ENCODE measurements at places on chromosomes 16 and 17.

DNA sequence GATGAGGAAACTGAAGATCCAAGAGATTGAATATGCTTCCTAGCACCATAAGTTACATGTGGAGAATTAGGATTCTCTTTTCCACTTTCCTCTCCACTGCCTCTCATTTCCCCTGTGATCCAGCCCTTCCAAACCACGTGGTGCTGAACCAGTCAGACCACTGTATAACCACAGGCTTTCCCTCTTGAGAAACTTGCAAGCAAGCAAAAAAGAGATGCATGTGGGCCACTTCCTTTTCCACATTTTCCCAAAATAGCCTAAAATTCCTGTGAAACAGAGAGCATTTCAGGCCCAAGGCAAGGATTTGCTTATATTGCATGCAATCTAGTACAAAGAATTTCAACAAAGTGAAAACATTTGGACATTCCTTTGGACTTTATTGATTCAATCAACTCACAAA is 59.3 kb upstream of the KSR1 start:
- DNase-seq, result no peak

DNA sequence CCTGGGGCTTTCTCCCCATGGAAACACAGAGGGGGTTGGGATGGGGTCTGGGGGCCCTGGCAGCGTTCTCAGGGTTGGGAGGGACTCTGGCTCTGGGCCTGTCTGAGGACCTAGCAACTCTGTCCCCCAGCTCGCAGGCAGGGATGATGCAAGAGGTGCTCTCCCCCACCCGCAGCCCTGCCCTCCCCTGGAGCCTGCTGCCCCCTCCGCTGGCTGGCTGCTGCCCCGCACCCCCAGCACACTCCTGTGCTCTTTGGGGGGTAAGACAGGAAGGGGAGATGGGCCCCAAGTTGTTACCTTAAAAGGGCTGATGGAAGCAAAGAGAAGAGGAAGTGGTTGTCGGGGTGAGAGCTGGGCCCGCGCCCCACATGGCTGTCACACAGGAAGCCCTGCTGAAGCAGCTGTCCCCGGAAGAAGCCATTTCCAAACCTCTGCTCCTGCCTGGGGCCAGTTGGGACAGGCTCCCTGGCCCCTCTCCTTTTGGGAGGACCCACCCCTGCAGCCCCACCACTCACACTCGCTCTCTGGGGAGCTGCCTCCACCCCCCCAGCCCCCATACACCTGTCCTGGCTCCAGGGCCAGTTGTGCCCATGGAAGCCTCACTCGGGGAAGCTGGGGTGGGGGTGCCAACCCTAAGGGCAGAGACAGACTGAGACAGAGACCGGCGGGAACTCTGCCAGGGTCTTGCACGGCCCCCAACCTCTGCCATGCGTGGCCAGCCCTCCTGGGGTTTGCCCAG is 2.5 kb downstream of the CORO1A start:
- peak; percentile 87 for DNase-seq

DNA sequence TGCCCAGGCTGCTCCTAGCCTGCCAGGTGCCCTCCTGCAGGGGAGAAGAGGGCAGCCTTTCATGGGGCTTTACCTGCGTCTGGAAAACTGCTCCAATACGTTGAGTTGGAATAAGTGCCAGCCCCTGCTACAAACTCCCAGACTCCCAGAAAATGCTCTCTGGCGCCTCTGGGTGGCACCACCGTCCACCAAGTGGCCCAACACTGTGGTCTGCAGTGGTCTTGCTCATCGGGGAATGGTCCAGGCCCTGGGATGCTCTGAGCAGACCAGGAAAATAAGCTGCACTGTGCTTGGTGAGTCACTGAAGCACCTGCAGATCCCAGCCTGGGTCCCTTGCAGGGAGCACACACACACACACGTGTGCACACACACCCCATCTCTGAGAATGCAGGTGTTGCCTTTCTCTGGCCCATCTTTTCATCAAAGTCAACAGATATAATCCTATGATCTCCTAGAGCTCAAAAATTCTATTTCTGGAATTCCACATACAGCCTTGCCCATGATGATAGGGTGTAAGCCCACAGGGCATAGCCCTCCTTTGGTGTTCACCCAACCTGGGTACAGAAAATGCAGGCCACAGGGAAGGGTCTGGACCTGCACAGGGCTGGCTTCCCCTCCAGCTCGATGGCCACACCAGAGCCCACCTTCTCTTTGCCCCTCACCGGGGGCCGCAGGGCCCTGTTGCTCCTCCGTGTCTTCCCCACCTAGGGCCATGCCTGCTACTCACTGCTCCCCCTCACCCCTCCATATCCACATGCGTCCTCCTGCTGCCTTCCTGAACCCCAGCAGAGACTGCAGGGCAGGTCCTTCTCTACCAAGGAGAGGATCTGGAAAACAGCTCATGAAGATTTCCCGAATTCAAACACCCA is 20.5 kb downstream of the CDIP1 start:
- no peak for DNase-seq

DNA sequence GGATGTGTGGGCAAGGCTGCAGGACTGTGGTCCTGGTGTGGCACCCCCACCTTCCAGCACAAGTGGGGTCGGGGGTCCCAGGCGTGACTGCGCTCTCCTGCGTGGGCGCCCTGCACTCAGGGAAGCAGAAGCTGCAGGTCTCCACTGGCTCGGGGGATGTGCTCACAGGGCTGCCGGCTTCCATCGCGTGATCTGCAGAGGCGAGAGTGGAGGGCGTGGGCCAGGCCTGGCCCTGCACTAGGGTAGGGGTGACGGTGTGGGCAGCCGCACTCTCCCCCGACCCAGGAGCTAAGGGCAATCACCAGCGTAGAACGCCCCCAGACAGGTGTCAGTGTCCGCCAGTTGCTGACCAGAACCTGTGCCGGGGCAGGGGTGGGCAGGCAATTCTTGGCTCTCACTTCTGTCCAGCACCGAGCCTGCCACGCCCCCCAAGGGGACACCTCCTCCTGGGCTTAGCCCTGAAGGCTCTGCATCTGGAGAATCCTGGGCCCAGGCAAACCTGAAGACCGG is 32.3 kb downstream of the TNFRSF13B start:
- no peak for DNase-seq

- DNase-seq, result no peak
These were observed 6.3 kb downstream of the CDH5 start for GRCh38 chr16:66372898-66373155.

GRCh38 chr17:44121997-44122815 is 1.2 kb downstream of the HDAC5 start:
- no peak for DNase-seq

- DNase-seq, result no peak
These were observed 350.5 kb downstream of the SOX9 start for GRCh38 chr17:72471296-72471695.

GRCh38 chr17:74157366-74157765 is 46.1 kb upstream of the RPL38 start:
- DNase-seq, result no peak

DNA sequence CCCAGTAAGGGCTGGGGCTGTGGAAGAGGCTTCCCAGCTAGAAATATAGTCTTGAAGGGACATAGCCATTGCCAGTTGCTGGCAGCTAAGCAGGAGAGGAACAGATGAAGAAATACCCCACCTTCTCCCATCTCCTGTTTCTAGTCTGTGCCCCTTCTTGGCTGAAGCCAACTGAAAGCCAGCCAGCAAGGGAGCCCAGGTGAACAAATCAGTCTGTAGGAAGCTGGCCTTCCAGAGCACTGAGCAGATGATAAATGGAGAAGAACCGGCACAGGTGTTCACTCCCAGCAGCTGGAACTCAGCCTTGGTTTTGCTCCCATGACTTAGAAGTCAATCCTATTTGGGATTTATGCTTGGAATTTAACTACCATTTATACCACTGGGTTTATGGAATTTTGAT is 69.2 kb upstream of the DHX40 start:
- no peak for DNase-seq

GRCh38 chr17:56939869-56940484 is 20.9 kb downstream of the COIL start:
- DNase-seq, result no peak

GRCh38 chr16:15950869-15951268 is 1.5 kb downstream of the ABCC1 start:
- no peak for DNase-seq

DNA sequence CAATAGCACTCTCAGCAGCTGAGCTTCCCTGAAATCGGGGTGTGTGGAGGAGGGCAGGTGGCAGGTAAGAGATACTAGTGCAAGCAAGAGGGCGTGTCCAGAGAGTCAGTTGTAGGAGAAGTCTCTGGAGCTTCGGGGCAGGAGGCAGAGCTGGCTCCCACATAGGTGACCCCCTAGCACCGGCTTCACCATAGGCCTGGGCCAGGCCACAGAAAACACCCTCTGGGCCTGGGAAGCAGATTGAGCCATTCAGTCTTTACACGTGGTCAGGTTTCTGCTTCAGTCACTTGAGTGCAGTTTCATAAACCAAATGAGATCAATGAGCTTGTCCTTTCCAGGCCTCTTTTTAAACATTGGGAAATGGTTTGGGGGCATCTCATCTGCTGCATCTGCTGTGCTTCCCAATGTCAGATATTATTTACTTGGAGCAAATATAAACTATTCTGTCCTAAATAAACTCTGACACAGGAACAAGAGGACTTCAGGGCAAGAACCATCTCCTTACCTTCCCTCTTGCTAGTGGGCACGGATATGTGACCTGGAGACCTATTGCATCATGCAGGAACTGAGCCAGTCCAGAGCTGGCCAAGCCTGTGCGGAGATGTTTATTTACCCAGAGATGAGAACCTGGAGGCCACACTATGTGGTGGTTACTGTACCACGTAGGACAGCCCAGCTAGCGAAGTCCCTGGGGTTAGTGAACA is 16.1 kb downstream of the CCR7 start:
- DNase-seq, result peak; percentile 36

DNA sequence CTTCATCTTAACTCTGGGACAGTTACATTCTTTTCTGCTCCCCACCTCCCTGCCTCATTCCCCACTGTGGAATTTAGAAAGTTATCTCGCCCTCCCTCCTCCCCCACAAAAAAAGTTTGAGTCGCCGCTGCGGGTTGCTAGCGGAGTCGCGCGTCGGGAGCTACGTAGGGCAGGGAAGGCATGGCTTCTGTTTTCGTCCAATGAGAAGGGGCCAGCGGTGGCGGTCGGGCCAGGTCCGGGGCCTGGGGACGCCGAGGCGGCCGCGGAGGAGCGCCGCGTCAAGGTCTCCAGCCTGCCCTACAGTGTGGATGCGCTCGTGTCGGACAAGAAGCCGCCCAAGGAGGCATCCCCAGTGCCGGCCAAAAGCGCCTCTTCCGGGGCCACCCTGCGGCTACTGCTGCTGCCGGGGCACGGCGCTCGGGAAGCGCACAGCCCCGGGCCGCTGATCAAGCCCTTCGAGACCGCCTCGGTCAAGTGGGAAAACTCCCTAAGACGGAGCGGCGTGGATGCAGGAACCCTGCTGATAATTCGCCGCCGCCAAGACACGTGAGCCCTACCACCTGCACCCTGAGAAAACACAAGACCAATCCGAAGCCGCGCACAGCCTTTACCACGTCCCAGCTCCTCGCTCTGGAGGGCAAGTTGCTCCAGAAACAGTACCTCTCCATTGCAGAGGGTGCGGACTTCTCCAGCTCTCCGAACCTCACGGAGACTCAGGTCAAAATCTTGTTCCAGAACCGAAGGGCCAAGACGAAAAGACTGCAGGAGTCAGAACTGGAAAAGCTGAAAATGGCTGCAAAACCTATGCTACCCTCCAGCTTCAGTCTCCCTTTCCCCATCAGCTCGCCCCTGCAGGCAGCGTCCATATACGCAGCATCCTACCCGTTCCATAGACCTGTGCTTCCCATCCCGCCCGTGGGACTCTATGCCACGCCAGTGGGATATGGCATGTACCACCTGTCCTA is 8.9 kb downstream of the OR4D1 start:
- peak; percentile 75 for DNase-seq

Measured in activated T-cell treated with anti-CD3 and anti-CD28 coated beads, Interleukin-2, amount 50 U/mL, for 48 hours (primary cell).